ENCODE measurements at places on chromosomes 7 and 10.

DNA sequence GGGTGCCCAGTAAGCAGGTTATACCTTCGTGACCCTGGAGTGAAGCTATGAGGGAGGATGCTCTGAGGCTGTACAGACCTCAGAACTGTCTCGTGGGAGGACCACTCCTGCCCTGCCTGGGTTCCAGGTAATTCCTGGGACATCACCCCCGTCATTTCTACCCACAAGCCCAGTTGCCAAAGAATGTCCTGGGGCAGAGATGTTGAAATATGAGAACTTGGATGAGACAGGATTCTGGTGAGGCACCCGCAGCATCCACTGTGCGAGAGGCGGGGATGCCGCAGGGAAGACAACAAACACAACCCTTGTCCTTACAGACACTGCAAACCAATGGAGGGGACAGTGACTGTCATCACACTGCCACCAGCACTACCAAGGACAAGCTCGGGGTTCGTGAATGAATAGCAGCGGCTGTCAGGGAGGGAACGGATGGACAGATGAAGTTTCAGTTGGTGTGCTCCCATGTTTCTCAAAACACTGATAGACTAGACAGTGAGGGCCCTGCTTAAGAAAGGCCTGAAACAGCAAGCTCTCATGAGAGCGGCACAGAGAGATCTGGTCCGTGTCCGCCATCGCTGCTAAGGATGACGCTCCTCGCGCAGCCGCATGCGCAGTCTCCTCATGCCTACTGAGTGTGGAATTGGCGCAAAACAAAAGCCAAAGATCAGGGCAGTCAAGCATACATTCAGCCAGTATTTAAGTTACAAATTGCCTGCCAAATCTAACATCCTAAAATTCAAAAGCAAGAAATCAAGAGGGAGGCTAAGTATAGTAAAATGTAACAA, 82.0 kb upstream of the RHEB start:
- DNase-seq = no peak

DNA sequence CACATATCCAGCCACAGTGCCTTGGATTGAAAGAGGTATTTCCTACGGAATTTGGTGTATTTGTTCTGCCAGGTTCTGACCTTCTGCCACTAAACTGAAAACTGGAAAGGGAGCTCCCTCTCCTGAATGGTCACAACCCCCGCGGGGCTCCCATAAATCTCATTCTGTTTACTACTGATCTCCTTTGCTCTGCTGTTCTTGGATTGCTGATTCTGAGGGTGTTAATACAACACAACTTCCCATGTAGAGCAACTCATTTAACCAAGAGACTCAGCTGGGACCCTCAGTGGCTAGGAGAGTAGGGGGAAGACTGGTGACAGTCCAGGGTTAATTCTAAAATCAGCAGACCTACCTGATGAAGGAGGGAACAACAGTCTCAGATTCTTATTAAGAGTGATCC, 662.9 kb downstream of the INHBA start:
- no peak for DNase-seq

DNA sequence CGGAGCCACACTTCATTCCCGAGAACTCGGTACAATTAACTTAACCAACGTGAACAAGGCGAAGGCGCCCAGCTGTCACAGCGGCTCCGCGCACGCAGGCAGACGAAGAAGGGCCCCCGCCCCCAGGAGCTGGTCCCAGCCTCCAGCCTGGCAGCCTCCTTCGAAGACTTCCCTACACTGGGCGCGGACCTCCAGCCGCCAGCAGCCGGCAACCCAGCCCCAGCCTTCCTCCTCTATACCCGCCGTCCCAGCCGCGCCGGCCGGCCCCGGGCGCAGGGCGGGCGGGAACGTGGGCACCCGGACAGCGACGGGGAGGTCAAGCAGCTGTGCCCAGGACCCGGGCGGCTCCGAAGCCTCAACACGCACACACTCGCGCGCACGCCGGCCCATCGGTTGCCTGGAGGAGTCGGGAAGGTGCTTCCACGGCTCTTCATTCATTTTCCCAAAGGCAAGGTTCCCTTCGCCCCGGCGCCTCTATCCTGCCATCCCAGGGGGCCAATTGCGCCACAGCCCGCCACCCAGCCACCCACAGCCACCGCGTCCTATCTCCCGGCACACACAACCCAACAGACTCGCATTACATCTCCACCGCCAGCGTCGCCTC, 1.6 kb downstream of the CHST15 start:
- no peak for DNase-seq

GRCh38 chr7:71626206-71626605, 494.3 kb downstream of the GALNT17 start:
- DNase-seq = no peak

GRCh38 chr10:119806334-119807130, 66.1 kb downstream of the MCMBP start:
- no peak for DNase-seq

GRCh38 chr7:125173571-125173970, 243.9 kb upstream of the POT1 start:
- DNase-seq = no peak

GRCh38 chr7:33373195-33373594, 243.8 kb downstream of the BBS9 start:
- DNase-seq = no peak

GRCh38 chr7:142030848-142031247, 35.2 kb downstream of the MGAM start:
- no peak for DNase-seq

DNA sequence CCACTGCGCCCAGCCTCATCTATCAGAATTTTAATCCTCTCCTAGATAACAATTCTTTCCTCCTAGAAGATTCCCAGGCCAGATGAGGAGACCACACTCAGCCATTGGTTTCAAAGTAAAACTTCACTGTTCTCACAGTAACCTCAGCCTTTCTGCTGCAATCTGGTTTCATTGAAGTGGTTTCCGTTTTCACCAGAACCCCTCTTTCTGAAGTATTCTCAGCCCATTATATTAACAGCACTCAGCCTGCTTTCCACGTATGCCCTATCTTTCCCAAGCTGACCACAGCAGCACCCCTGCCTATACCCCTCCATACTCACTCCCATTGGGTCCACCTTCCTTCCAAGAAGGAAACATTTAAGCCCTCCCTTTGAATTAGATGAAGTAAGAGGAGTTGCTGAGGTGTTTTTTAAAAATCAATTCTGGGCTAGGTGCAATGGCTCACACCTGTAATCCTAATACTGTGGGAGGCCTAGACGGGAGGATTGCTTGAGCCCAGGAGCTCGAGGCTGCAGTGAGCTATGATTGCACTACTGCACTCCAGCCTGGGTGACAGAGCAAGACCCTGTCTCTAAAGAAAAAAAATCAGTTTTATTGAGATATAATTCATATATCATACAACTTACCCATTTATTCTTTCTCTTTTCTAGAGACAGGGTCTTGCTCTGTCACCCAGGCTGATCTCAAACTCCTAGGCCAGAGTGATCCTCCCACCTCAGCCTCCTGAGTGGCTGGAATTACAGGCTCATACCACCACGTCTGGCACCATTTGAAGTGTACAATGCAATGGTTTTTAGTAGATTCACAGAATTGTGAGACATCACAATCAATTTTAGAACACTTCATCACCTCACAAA, 11.3 kb downstream of the PLAU start:
- DNase-seq = no peak

DNA sequence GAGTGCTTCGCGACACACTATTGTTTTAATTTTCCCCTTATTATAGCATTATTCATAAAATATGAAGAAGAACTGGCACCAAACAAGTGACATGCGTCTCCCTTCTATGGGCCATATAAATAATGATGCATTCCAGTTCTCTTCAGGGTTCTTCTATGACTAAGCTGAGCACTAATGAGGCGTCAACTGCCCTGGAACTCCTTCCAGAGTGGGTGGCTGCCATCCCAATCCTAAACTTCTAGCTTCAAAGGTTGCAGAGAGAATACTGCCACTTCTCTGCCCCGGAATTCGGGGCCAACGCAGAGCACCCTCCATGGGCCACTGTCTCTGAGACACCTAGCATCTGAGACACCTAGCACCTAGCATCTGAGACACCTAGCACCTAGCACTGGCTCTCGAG, 37.7 kb upstream of the FOXI2 start:
- DNase-seq = no peak

GRCh38 chr10:51532044-51532443, 167.4 kb downstream of the CSTF2T start:
- DNase-seq = no peak

GRCh38 chr7:128321044-128321422, 22.7 kb downstream of the RBM28 start:
- DNase-seq = no peak

GRCh38 chr7:55107946-55108345, 89.1 kb downstream of the EGFR start:
- no peak for DNase-seq

DNA sequence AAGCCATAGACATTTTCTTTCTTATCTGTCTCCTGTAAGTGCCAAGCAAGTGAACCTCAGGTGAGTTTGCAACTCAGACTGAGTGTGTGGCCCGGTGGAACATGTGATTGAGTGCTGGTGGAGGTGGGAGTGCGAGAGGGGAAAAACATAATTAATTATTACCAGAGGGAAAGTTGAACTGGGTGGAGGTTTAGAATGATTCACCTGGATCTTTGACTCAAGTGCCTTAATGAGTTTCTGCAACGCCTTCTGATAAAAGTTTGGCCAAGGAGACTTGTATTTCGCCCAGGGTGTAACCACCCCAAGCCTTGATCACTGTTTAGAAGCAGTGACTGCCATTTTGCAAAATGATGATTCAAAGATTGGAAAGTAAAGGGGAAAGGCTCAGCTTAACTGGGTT, 513.9 kb downstream of the GATA3 start:
- no peak for DNase-seq

GRCh38 chr7:96320442-96320841, 1.5 kb downstream of the SLC25A13 start:
- peak; percentile 18 for DNase-seq

DNA sequence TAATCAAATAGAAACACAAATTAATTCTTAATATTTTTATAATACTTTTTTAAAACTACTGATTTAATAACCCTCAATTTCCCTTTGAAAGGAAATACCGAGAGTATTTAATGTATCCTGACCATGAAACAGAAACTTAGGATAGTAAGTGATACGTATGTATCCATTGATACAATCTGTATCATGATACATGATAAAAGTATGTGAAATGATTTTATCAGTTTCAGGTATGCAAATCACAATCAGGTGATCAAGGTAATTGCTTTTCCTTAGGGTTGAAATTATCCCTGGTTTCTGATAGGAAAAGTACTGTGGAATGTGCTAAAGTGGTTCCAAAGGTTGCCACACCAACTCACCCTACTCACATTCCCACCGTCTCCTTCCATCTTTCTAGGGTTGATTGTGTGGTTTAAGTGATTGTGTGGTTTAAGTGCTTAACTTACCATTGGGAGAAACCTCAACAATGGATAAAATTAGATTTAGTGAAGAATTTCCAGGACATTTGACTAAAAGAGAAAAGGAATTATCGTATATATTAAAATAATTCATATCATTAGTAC, 138.3 kb downstream of the LRRN3 start:
- no peak for DNase-seq

DNA sequence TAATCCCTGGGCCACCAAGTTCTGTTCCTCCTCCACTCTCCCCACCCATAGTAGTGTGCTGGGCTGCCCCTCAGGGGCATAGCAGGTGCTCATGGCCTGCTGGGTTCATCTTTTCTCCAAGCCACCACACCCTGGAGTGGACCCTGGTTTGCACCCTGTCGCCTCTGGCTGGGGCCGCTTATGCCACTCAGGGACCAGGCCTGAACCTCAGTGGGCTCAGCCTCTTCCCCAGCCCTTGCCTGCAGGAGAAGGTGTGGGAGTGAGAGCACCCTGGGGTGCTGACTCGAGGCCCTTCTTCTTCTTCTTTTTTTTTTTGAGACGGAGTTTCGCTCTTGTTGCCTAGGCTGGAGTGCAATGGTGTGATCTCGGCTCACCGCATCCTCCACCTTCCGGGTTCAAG, 10.2 kb downstream of the CLIP2 start:
- no peak for DNase-seq

DNA sequence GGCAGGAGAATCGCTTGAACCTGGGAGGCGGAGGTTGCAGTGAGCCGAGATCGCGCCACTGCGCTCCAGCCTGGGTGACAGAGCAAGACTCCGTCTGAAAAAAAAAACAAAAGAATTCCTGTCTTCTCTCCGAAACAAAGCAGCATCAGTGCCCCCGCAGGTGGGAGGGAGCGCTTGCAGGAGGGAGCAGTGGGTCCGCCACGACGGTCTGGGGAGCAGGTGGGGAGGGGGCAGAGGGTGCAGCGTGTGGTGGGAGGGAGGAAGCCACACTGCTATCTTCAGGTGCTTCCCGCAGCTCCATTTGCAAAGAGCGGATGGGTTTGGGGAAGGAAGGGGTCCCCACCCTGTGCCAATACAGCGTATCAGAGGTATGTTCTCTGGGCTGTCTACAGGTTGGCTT, 31.7 kb downstream of the LIMK1 start:
- DNase-seq = no peak

DNA sequence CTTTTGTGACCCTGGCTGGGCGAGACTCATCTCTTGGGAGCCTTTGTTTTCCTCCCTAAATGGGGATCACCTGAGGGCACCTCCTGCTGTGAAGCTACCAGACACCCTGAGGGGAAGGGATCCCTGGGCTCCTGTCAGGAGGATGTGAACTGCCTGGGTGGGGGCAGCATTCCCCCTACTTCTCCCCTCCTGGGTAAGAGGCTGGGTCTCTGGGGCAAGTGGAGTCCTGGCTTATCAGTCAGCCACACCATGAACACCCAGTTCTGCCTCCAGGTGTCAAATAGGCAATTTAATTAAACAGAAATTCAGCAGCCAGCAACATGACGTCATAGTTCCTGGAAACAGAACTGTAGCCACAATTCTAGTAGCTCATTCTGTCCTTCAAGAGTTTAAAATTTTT, 97.7 kb upstream of the RET start:
- DNase-seq = no peak

GRCh38 chr7:14688208-14688607, 214.3 kb downstream of the DGKB start:
- DNase-seq = no peak

DNA sequence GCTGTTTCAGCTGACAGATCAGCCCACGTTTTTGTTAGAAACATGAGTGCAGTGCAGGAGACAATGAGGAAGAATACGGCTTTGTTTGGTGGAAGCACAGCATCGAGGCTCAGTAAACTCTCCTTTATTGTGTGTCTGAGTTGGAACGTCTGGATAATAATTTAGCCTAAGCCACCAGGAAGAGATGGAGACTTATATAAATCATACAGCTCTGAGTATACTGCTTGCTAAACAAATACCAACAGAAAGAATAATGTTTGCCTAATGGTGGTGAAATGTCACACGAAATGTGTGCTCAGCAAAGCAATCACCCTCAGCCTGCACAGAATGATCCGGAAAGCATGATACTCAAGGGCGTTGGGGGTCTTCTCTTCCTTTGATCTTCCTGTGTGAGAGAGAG, 664.1 kb upstream of the ADARB2 start:
- DNase-seq = no peak

- no peak for DNase-seq
These were observed 2.1 kb downstream of the ADK start for GRCh38 chr10:74153123-74153522.

GRCh38 chr10:102285133-102285532, 39.8 kb downstream of the GBF1 start:
- no peak for DNase-seq

DNA sequence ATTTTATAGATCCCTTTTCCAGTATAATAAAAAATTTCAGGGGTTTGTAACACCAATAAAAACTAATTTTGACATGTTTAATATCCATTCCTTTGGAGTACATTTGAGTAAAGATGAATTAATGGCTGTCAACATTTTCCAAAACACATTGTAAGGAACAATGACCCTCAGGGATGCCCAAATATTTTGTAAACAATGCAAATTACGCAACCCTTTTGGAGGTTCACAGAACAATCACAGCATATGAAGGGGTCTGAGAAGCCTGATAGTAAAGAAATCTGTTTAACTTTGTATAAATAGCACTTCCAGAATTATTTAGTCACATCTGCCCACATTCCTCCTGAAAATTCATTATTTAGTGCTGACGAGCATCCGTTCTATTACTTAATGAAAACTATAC, 152.8 kb upstream of the FEZF1 start:
- DNase-seq = no peak

All from AML-193 (cell line).